NCI-H446 (cell line): ENCODE measurements at places on chromosomes 5 and 9.

GRCh38 chr9:133045132-133045531, 14.3 kb downstream of the GTF3C5 start:
- DNase-seq = no peak

DNA sequence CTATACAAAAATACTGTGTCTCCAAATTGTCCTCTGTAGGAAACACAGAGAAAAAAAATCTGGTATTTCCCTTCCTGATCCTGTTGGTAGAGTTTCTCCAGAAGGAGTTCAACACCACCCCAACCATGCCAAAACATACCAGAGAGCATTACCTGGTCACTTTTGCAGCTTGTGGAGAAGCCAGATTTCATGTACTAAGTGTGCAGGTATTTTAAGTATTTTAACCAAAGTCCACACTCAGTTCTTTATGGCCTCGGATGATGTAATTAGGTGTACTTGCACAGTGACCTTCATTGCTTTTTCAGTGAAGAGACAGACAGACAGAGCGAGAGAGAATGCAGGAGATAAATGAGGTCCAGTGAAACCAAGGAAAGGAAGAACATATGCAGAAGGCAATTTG, 2046.8 kb upstream of the CDH9 start:
- no peak for DNase-seq

DNA sequence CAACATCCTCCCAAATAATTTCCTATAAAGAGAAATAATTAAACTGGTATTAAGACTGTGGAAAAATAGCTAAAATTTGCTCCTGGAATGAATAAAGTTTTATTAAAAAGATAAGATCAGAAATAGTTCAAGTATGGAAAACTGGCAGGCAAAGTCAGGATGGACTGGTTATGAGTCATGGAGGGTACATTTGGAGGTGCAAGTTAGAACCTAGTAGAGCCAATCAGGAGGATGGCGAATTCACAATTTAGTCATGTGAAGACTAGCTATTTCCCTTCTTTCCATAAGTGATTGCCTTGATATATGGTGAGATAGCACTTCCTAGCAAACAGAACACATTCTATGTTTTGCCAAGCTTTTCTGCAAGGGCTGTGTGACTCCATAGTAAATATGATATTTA, 1303.5 kb downstream of the EFNA5 start:
- DNase-seq = no peak

GRCh38 chr5:106854922-106855321, 815.8 kb downstream of the EFNA5 start:
- no peak for DNase-seq

GRCh38 chr5:60436518-60436917, 263.4 kb downstream of the DEPDC1B start:
- DNase-seq = peak; percentile 48

DNA sequence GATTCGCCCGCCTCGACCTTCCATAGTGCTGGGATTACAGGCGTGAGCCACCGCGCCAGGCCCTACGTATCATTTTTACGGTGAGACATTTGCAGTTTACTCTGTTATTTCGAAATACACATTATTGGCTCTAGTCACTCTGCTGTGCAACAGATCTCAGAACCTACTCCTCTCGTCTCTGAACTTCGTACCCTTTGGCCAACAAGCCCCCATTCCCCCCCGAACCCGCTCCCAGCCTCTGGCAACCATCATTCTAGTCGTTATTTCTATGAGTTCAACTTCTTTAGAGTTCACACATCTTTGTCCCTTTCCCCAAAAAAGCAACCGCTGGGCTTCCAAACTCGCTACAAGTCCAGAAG, 735 bp downstream of the PTGR1 start:
- no peak for DNase-seq

GRCh38 chr9:68577774-68578591, 37.3 kb upstream of the TMEM252 start:
- DNase-seq = no peak
